ENCODE measurements at places on chromosomes 1 and 21. TPM values are rescaled to one million over a fixed set of nuclear protein-coding genes. Genes with fewer than 3 reads are reported as not detected.

The SIM2 gene
- total RNA-seq: not detected

The LEFTY2 gene
- total RNA-seq: not detected

The PLA2G2F gene
- not detected for total RNA-seq

The IFI44 gene
- 55.1 TPM for total RNA-seq

The KLHDC9 gene
- total RNA-seq: not detected

The CATSPERE gene
- 0.94 TPM for total RNA-seq

The DEPDC1 gene
- 0.10 TPM for total RNA-seq

The ZNF695 gene
- total RNA-seq: 0.52 TPM

The TFF2 gene
- total RNA-seq: not detected

The MSTO1 gene
- total RNA-seq: 15.0 TPM

The SLFNL1 gene
- total RNA-seq: 0.10 TPM

The ZMYM4 gene
- total RNA-seq: 31.0 TPM

The LENEP gene
- 0.63 TPM for total RNA-seq

The KIF2C gene
- total RNA-seq: 0.21 TPM

The ARPC5 gene
- 63.4 TPM for total RNA-seq

The COL11A1 gene
- total RNA-seq: 0.10 TPM

The GPR25 gene
- total RNA-seq: 0.84 TPM

Data from mononuclear cell (primary cell).